ENCODE measurements at places on chromosomes 4 and X.

- no peak for DNase-seq
Observed at GRCh38 chrX:29542152-29542551, 673.2 kb upstream of the MAGEB2 start.

DNA sequence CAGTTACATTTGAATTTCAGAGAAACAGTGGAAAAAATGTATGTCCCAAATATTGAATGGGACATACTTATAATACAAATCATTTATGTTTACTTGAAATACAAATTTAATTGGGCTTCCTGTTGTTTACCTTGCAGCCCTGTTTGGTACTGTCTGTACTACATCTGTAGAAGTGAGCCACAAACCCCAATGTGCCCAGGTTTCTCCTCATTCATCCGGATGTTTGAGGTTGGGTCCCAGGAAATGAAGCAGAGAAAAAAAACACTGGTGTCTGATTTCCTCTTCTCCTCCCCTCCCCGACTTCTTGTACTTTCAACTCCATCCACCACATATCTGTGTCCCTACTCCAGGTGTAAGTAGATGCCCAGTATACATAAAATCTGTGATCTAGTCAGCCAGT, 27.1 kb upstream of the SCRG1 start:
- DNase-seq: no peak

DNA sequence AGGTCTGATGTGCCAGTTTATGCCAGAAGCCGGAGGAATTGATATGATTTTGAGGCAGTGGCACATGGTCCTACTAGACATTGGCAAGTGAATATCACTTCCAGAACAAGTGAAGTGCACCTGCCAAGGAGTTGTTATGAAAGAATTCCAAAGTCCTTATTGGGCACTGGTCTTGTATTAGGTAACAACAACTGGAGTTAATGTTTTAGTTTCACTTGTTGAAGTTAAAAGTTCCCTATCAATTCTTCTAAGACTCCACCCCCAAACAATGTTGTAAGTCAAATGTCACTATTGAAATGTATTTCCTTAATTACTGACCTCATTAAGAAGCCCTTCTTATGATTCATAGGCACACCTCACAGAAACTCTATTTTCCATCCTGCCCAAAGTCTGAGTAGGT, 3.1 kb downstream of the TET2 start:
- no peak for DNase-seq

- no peak for DNase-seq
Observed at GRCh38 chrX:45743081-45743533, 542.4 kb upstream of the DIPK2B start.

DNA sequence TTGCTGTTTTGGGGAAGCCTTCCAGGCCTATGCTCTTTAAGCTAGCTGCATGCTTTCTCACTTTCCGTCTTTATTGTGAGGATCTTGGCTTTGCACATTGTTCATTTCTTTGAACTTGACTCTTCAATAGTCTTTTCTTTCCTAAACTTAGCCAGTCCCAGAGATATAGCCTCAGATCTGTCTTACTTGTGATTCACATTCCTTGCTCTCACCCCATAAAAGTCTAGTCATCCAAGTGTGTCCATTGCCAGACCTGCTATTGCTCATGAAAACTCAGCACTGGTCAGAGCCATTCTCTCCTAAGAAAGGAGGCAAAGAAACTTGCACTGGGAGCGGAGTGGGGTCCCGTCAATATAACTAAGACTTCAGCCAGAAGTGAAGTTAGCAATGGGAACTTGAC, 275.0 kb upstream of the CTSO start:
- DNase-seq: no peak

All from stimulated activated CD8-positive, alpha-beta memory T cell treated with anti-CD3 and anti-CD28 coated beads, Interleukin-15, amount 100 ng/mL, for 24 hours (primary cell).